ENCODE measurements at places on chromosomes 7 and 10.

DNA sequence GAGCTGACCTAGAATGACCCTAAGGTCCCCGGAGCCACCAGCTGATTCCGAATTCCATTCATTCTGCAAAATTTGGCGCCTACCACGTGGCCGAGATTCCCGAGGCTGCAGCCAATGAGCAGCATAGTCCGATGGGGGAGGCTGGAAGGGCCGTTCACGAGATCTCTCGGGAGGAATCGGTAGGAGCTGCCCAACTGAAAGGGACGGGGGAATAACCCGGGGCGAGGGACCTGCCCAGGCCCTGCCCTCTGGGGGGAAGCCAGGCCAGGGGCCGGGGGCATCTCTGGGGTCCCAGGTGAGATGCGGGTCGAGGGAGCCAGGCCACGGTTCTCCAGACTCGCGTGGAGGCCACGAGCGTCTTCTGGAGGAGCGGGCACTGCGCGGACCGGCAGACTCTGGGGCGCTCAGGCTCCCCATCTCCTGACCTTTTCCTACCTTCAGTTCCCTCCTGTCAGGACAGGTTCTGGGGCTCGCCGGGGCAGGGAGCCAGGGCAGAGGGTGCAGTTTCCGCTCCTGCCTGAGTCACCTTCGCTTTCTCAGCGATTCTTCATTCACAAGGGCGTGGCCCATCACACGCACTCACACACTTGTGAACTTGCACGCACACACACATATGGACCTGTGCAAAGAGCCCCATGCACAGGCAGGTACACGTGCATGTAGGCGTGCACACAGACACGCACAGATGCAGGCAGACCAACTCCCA is 173.4 kb downstream of the RNF216 start:
- DNase-seq, result no peak

DNA sequence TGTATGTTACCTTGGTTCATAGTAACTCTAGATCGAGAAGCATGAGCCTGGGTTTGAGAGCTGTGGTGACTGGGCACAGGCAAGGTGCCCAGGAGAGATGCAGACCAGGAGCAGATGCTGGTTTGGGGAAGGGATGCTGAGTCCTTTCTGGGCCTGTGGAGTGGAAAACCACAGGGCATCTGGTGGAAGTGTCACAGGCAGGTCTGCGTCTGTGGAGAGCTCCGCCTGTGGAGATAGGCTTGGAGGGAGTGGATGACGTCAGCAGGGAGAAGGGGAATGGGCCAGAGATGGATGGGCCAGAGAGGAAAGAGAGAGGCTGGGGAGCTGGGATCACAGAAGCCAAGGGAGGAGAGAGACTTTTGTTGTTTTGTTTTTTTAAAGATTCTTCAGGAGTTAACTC is 14.8 kb downstream of the CYP26A1 start:
- no peak for DNase-seq

DNA sequence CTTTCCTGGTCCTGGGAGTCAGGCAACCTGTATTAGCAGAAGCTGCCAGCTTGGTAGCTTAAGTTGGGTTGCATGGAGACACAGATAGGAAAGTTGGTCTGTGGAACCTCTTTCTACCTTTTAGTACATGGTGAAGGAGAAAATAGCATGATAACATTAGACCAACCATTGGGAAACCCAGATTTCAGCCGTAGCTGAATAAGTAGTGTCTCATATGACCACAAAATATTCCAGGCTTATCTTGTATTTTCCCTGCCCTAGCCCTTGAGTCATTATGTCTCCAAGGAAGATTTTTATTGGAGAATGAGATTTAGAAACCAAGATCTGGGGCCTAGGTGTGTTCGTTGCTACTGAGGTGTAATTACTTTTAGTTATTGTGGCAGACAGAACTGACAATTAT is 67.2 kb downstream of the CCSER2 start:
- DNase-seq, result no peak

DNA sequence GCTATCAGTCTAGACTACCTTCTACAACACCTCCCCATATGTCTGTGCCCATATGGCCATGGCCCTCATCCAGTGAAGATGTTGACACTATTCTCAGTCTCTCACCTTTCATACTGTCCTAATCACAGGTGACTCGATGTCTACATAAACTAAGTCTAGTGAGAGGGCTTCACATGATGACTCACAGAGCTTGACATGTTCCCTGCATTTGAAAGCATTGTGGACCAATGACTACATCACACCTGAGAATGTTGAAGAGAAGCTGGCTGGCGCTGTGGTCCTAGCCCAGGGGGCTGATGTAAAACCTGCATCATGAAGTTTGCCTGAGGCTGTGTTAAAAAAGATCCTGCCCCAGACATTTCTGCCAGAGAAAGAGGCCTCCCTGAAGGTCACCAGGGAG is 167.2 kb downstream of the NPSR1 start:
- no peak for DNase-seq

DNA sequence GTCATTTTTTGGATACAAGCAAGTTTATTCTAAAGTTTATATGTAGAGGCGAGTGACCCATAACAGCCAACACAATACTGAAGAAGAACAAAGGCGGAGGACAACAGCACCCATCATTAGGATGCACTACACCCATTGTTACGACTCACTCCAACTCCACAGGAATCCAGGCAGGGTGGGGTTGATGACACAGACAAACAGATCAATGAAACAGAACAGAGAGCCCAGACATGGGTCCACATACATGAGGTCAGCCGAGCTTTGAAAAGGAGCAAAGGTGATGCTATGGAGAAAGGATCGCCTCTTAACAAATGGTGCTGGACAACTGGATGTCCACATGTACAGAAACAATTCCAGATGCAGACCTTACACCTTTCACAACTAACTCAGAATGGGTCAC is 426.4 kb downstream of the PTPRN2 start:
- no peak for DNase-seq

DNA sequence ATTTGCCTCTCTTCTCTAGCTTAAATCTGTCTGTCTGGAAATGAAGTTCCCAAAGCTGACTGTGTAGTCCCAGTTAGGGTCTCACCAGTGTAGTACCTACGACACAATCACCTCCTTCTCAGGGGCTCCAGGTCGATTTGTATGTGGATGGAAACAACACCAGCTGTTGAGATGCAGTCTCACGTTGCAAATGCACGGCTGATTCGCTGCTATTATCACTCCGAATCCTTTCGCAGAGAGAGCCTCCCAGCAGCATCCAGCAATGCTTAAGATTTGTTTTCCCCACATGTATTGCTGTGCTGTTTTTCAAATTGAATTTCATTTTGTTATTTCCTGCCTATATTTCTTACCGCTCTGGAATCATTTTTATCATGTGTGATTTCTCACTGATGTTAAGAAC is 16.3 kb downstream of the VSTM4 start:
- no peak for DNase-seq

GRCh38 chr10:31999836-32000235 is 56.4 kb downstream of the KIF5B start:
- DNase-seq, result no peak

DNA sequence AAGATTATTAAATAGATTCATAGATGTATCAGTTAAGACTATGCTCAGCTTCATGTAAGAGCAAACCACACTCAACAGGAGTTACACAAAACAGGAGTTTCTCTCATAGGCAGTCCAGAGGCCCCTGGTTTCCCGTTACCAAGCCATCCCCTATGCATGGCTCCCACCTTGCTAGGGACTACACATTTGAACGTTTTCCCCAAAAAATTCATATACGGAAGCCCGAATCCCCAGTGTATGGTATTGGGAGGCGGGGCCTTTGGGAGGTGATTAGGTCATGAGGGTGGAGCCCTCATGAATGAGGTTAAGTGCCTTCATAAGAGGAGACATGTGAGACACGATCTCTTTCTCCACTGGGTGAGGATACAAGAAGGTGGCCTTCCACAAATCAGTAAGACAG is 29.1 kb downstream of the RSU1 start:
- no peak for DNase-seq
